Muscle of back (tissue), 13 donors: ENCODE measurements at places on chromosomes 12 and 14.

GRCh38 chr14:89418976-89419375 is 1.9 kb upstream of the FOXN3 start:
- no peak for DNase-seq

- peak; percentile 24 for DNase-seq
Observed at GRCh38 chr12:46660276-46660675, 165.5 kb downstream of the SLC38A4 start.

- peak; percentile 70 for DNase-seq
Observed at GRCh38 chr12:52121824-52122539, 42.5 kb downstream of the SMIM41 start.

DNA sequence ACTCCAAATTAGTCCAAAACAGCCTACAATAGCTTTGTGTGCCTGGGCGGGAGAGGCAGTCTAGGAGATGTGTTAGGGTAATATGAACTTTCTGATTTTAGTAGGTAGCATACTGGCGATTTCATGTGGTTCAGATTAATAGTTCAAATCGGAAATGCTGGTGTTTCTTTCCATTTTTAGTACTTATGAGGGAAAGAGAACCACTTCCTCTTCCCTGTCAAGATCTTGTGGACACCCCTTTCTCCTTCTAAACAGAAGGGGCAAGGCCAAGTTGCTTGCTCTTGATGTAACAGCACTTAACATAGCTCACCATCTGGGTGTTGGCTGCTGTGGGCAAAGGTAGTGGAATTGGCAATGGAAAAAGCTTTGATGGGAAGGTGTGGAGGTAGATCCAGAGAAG is 32.2 kb upstream of the IGF1 start:
- DNase-seq, result no peak

DNA sequence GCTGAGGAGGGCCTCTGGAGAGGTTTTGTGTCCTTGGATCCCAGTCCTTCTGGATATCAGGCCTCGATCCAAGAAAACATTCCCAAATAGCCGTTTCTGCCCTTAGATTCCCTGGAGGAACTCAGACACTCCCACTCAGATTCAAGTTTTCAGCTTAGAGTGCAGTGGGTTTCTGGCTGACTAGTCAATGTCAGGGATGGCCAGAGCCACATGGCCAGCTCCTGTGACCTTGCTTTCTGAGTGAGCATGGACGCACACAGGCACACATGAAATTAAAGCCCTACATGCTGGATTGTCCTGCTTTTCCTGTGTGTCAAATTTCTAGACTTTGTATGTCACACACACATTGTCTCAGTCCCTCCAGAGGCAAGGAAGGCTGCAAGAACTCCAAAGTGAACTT is 86.2 kb downstream of the TNFAIP2 start:
- DNase-seq, result no peak

- no peak for DNase-seq
Observed at GRCh38 chr14:100546051-100546443, 41.2 kb downstream of the BEGAIN start.

- peak; percentile 13 for DNase-seq
Observed at GRCh38 chr12:87302126-87302745, 727.0 kb downstream of the C12orf50 start.

DNA sequence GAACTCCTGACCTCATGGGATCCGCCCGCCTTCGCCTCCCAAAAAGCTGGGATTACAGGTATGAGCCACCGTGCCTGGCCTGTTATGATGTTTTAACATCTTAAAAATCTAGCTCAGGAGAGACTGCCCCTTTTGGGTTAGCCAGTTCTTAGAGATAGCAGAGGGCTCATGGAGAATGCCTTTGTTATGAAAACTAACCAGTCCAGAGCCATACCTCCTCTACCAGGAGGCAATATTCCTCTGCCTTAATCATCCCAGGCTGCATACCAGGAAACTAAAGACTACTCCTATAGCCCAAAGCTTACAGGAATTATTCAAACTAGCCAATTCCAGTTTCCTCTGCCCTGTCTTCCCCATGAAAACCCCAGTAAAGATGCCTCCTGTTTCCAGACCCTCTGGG is 96.0 kb upstream of the MDM1 start:
- DNase-seq, result no peak

DNA sequence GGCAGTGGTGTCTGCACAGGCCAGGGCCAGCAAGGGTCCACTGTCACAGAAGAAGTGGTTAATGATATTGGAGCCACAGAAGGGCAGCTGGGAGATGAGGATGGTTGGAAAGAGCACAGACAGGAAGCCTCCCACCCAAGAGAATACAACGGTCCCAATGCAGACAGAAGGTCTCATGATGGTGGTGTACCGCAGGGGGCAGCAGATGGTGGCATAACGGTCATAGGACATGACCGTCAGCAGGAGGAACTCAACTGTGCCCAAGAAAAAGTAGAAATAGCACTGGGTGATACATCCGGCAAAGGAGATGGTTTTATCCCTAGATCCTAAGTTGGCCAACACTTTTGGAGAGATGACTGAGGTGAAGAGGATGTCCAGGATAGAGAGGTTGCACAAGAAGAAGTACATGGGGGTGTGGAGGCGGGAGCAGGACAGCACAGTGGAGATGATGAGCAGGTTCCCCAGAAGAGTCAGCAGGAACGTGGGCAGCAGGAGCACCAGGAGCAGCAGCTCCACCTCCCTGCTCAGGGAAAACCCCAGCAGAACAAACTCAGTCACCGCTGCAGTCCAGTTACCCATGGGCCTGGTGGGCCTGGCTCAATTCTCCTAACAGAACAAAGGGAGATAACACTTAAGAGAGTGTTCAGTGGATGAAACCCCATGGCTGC is 9.8 kb downstream of the OR6J1 start:
- no peak for DNase-seq

- no peak for DNase-seq
Observed at GRCh38 chr14:103563226-103563620, 463 bp downstream of the COA8 start.

GRCh38 chr14:71931492-71932228 is 569 bp upstream of the RGS6 start:
- peak; percentile 53 for DNase-seq

GRCh38 chr14:64722842-64723447 is 18.7 kb downstream of the PLEKHG3 start:
- DNase-seq, result no peak

DNA sequence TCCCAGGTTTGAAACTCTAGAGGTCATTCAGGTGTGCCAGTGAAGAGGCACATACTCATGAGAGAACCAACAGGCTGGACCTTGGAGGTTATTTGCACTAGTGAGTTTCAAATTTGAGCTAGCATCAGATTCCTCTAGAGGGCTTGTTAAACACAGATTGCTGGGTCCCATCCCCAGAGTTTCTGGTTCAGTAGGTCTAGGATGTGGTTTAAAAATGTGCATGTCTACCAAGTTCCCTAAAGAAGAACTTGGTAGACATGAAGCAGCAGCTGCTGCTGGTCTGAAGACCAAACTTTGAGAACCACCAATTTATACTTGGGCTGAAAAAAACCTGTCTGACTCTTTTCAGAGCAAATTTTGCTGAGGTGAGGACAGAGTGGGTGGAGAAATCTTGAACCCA is 61.7 kb downstream of the SUSD6 start:
- no peak for DNase-seq

DNA sequence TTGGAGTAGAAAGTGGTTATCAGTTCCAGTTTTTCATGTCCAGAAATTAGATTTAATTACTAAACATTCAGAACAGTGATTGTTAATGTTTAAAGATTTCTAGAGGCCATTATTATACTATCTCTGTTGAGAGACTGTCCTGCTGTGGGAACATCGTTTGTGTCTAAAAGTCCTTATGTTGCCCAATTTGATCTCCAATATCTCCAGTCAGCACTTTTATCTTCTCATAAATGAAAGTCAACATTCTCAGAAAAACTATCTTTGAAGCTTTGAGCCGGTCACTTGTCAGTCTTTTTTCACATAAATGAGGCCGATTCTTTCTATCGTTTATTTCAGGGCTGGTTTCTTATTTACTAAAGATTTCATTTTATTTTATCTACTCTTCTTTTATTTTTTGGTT is 90.8 kb upstream of the NPAS3 start:
- no peak for DNase-seq

GRCh38 chr12:46659824-46660223 is 166.0 kb downstream of the SLC38A4 start:
- DNase-seq, result peak; percentile 32

GRCh38 chr14:21066882-21067502 is 3.1 kb upstream of the ARHGEF40 start:
- no peak for DNase-seq

DNA sequence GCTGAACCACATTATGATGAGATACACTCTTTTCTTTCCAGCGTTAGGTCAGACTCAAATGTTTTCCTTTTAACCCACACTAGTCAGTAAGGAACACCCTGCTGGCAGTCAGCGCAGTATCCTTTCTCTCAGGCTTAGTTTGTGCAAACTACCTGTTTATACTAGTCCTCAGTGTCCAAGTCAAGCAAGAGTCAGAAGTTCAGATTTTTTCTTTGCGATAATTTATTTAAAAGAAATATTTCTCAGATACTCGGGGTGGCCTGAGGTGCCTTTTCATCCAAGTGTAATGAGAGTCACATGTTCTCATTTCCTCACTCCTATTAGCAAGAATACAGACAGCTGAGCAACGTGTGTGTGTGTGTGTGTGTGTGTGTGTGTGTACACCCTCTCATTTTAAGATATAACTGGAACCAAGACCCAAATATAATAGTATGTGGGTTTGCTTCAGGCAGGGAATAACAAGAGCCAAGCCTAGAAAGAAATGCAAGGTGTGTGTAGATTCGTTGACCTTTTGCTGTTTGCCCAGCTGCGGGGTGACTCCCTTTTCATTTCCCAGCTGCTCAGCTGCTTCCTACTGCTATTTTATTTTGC is 182.7 kb downstream of the KICS2 start:
- DNase-seq, result peak; percentile 63

- no peak for DNase-seq
Observed at GRCh38 chr14:64865109-64865508, 14.6 kb downstream of the SPTB start.

DNA sequence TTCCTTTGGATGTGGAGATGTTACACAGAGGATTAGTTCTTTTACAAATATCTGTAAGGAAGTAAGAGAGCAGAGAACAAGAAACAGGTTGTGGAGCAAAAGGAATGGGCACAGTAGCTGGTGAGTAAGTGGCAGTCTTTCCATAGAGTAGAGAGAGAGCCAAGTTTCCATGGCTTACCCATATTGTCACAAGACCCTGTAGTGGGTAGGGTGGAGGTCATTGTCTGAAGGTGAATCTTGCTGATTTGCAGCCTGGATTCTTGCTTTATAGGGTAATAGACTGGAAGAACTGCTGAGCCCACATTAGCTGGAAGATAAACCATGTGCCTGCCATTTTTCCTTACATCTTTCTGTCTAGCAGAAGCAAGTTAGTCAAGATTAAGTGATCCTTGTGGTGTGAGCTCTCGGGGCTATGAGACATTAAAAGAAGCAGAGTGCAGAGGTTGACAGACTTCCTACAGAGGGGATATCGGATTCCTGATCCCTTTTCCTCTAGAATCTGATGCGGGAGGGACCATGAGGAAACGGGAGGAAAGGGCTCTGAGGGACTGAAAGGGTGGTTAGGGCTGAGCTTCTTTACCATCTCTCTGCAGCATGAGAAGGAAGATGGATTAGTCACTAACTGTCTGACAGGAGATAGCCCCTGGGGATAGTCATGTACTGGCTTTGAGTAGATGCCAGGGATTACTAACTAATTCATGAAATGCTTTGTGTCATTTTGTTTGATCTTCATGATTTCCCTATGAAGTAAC is 44.0 kb upstream of the LRTM2 start:
- no peak for DNase-seq

DNA sequence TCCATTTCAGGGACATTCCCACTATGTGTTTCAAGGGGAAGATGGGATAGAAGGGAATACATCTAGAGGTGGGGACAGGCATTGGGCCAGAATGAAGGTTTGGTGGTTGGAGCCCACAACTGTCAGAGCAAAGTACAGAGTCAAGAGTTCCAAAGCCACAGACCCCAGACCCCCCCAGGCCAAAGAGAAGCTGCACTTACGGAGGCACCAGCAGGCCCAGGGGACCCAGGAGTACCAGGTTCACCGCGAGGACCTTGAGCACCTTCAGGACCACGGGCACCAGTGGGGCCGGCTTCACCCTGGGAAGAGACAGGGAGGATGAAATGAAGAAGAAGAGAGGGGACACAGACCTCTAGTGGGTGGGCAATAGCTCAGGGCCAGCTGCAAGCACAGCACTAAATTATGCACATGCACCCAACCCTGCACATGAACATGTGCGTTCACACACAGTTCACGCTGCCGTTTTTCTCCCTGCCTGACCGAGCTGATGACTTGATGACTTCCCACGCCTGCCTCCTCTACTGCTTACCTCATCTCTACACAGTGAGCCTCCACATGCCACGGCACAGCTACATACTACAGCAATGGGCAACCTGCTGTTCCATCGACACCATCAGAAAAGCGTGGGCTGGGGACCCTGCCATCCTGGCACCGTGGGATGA is 16.7 kb downstream of the COL2A1 start:
- DNase-seq, result no peak

DNA sequence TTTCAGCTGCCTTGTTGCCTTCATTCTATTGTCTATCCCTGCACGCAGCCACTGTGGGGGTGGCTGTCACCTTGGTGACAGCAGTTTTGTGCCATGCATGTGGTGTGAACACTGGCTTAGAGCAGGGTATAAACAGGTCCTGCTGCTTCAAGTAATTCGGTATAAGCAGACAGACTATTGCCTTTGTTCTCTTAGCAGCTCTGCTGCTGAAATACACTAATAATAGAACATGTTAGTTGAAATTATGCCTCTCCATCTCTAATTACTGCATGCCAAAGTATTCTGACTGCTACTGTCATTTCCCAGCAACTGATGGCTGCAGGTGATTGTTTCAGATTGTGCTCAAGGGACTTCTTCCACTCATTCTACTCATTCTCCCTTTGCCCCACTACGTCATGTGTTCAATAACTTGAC is 34.6 kb downstream of the PTPRO start:
- no peak for DNase-seq

DNA sequence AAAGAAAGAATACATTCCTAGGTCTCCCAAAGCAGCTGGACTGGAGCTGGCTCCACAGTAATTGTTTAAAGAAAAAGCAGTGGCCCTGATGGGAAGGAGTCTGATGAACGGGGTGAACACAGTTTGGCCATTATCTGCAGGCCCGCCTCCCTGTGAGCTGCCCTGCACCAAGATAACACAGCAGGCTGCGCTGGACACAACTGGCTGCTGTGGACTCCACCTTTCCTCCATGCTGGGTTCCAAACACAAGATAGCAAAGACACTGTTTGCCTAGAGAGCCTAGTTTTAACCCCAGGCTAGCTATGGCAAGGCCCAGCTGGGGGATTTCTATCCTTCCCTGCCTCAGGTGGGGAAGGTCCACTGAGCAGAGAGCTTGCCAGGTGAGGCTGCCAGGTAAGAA is 34.6 kb downstream of the ZFP36L1 start:
- no peak for DNase-seq

GRCh38 chr12:28253161-28253641 is 62.9 kb downstream of the CCDC91 start:
- DNase-seq, result no peak

- DNase-seq, result no peak
Observed at GRCh38 chr12:51508285-51508684, 82.7 kb upstream of the SCN8A start.
